LHCN-M2 (cell line): ENCODE measurements at places on chromosomes 2 and 18. TPM values are rescaled to one million over a fixed set of nuclear protein-coding genes. Genes with fewer than 3 reads are reported as not detected.
A peak's percentile ranks its signal among the peaks of the same experiment; 100 is the strongest.

Gene UGT1A8
- not detected in 2 replicates for total RNA-seq

DNA sequence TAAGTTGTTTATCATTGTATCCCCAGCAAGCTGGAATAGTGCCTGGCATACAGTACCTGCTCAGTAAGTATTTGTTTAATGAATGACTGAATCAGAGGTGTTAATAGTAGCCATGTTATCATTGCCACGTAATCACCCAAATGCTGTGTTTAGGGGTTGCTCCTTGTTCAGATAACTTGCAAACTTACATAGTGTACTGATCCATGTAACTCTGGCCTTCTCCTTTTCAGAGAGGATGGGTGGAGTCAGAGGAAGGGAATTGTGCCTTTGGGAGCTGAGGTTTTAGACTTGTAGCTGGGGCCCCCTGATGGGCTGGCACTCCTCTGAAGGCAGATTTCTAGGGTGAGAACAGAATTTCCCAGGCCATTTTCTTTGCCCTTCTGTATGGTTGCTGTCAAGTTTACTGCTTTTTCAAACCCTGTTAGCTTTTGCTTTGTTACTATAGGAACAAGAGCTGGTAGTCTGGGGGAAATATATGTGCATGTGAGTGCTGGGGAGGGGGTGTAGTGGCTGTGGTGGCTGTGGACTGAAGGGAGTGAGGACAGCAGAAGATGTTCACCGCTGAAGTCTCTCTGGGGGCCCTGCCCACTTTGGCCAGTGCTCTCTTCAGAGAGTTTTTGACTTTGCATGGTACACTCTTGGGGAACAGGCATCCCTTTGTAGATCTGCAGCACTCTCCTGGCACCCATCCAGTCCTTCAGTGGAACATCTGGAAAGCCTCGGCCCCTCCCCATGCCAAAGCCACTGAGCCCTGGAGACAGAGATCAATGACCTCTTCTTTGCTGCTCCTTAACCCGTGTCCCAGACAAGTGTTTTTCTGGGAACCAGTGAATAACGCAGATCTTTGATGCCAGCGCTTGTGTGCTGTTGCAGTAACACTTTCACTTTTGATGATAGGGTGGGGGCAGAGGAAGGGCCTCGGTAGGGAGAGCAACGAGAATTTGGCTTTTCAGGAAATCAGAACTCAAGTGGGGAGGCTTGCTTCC, 209.0 kb downstream of the PRKCE start:
- DNase-seq, result peak; percentile 49

Gene RESP18
- not detected in 2 replicates for total RNA-seq

GRCh38 chr2:85180322-85181133, 47.3 kb downstream of the TCF7L1 start:
- DNase-seq, result no peak

Gene ECEL1
- not detected in 2 replicates for total RNA-seq

Gene ALPG
- total RNA-seq, result not detected in 2 replicates

- DNase-seq, result no peak
Measured at GRCh38 chr2:2041256-2041824, 289.7 kb downstream of the MYT1L start.

Gene ABCG8
- total RNA-seq, result not detected in 2 replicates

Gene OR6B2
- not detected in 2 replicates for total RNA-seq

DNA sequence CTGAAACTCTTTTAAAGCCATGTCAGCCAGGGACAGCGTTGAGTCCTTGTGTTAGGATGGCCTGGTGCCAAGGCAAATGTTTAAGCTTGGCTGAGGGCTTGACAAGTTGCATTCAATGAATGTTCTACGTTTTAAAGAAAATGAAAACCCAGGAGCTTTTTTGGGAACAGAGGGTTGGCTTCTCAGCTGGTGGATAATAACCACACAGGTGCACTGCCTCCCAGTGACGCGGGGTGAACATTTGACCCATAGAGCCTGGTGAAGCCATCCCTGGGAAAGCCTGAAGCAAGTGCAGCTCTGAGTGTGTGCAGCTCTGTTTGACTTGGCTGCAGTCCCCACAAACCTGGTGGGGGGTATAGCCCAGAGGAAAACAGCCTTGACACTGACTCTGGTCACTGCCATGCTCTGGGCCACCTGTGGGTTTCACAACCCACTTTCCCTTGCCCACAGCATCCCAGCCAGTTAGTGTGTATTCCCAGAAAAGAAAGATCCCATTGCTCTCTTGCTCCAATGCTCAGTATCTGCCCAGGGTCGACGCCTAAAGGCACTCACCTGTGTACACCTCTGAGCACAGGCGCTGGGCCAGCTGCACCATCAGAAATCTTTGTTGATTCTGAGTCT, 874.9 kb downstream of the RNF144A start:
- DNase-seq, result no peak
